ENCODE measurements at places on chromosomes 3 and 15.

GRCh38 chr3:69342074-69342473 is 43.8 kb downstream of the FRMD4B start:
- DNase-seq = no peak

DNA sequence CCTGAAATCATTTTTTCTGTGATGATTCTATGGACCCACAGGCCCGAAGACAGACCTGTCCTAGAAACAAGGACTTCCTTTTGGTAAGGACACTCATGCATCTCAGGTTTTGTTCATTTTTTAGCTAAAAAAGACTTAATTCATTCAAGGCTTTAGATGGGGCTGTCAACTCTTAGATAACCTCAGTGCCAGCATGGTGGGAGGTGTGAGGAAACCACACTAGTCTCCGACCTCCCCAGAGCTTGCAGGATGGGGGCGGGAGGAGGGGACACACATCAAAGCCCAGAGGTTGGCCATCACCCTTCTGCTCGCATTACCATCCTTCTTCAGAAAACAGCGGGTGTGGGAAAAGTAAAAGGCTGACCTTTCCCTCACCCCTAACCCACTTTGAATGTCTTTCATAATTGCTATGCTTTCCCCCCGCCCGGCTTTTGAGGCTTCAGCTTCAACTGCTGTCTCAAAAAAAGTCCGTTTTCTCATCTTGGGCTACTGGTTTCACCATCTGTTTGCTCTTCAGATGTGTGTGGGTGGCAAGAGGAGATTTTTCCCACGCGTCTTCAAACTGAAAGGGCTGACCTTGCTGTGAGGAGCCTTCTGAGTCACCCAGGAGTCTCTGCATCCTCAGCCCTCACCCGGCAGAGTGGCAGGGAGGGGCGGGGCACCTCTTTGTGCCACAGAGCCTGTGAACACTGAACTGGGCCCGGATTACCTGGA is 27.6 kb upstream of the CXCR6 start:
- DNase-seq = no peak

DNA sequence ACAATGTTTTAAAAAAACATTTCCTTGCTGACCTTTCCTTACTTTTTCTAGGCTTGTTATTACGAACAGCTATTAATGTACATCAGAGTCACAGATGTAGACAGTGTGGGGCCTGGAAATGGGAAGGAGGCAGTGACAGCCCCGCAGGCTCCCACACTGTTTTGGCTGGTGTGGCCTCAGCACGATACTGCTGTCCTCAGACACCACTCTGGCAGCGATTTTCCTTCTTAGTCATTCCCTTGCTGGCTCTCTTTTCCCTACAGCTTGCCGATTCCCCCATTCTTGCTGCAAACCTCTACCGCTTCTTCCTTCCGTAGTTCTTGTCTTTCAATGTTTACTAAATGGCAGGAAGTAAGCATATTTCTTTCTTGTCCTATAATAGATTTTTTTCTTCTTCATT is 113.1 kb downstream of the ABI3BP start:
- DNase-seq = no peak

- DNase-seq = no peak
These were observed 3.6 kb downstream of the SNX1 start for GRCh38 chr15:64099379-64099778.

DNA sequence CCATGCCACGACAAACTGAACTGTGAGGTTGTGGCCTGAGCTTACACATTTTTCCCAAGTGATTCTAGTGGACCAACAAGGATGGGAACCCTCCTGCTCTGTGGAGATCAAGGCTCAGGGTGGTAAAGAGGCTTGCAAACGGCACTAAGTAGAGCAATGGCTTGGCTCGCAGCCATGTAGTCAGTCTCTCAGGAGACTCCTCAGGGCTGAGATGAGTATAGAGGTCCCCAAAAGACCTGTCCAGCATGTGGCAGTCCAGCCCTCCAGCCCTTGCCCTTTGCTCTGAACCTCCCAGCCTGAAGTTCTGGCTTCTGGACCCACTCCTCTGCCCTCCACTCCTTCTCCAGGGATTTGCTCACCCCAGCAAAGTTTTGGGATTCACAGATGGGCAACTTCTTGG is 8.3 kb upstream of the CAMP start:
- no peak for DNase-seq

DNA sequence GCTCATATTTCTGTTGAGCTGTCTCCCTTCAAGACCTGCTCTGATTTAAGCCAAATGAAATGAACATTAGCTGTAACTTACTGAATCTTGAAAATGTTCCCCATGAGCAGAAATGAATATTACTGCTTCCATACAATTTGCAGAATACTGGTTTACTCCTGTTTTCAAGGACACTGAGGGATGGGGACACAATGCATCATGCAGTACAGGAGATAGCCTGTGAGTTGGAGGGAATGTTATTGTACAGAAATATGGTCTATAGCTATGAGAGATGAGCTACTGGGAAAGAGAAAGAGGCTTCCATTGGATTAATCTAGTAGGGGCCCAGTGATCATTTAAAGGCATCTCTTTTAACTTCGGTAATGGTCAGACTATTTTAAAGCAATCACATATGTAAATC is 798.2 kb downstream of the GRM7 start:
- no peak for DNase-seq

GRCh38 chr3:99772671-99773070 is 45.0 kb upstream of the CMSS1 start:
- DNase-seq = no peak
